Natural killer cell treated with Interleukin-12 subunit alpha and Interleukin-12 subunit beta and Interleukin-15 and Interleukin-18, amount 100 ng/mL, for 72 hours (primary cell): ENCODE measurements at places on chromosomes 4 and X. TPM values are rescaled to one million over a fixed set of nuclear protein-coding genes. Genes with fewer than 3 reads are reported as not detected.

Gene BTC
- total RNA-seq, result not detected

DNA sequence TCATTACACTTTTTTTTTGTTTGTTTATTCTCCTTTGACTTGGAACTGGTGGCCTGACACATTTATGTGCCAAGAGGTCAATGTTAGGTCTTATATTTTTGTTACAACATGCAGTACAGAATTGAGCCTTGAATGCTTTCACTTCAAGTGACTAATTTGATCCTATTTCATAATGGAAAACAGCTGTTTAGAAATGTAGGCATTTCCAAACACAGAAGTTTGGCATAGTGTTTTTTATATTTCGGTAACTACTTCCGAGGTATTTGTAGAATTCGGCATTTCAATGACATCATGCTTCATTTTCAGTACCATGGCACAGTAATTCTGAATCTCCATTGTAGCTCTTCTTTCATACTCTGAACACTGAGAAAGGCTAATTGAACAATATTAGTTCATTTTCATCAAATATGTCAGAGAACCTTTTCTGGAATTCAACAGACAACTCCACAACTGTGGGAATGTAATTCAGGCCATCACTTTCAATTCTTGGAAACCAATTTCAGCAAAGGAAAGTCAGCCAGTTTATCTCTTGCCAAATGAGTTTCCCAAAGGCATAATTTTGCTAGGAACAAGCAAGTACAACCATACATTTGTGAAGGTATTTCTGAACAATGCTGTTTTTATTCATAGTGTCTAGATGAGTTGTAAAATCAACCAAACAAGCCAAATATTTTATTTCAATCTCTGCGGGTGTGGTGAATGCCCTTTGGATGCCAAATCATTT, 11.4 kb downstream of the FAM120C start:
- no peak for DNase-seq
- H3K27ac ChIP-seq, result no peak overlapping the region
- no peak overlapping the region for H3K4me3 ChIP-seq
- peaks cover 5% of the 10 kb centered on the region for H3K4me1 ChIP-seq
- H3K36me3 ChIP-seq, result no peaks in the 10 kb centered on the region
- H3K27me3 ChIP-seq, result no peaks in the 10 kb centered on the region

Gene RELL1
- total RNA-seq, result 11.5 TPM

Gene AIMP1
- 51.0 TPM for total RNA-seq

Gene RIPPLY1
- total RNA-seq, result not detected

Gene PARM1
- 0.39 TPM for total RNA-seq

GRCh38 chr4:2408401-2408958, 10.0 kb downstream of the ZFYVE28 start:
- no peak overlapping the region for H3K4me3 ChIP-seq
- H3K27ac ChIP-seq, result no peak overlapping the region
- DNase-seq, result no peak
- peaks cover 54% of the 10 kb centered on the region for H3K4me1 ChIP-seq
- H3K36me3 ChIP-seq, result no peaks in the 10 kb centered on the region

DNA sequence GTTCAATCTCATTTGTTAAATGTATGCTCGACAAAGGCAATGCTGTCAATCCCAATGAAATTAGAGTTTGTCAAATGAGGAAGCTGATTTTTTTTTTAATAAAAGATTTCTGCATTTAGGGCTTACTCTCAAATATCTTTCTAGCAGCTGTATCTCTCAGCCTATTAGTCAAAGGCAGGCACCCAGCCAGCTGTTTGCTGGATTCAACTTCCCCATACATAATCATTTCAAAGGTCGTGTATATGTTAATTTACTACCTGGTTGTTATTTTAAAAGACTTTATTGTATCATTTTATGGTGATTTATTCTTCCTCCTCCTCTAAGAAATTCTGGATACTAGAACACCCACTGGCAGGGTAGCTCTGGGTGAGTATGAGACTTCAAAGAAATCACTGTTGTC, 27.1 kb downstream of the RAI2 start:
- H3K36me3 ChIP-seq, result no peaks in the 10 kb centered on the region
- no peaks in the 10 kb centered on the region for H3K4me1 ChIP-seq
- no peak overlapping the region for H3K4me3 ChIP-seq
- peaks cover 23% of the 10 kb centered on the region for H3K27me3 ChIP-seq
- DNase-seq, result no peak

DNA sequence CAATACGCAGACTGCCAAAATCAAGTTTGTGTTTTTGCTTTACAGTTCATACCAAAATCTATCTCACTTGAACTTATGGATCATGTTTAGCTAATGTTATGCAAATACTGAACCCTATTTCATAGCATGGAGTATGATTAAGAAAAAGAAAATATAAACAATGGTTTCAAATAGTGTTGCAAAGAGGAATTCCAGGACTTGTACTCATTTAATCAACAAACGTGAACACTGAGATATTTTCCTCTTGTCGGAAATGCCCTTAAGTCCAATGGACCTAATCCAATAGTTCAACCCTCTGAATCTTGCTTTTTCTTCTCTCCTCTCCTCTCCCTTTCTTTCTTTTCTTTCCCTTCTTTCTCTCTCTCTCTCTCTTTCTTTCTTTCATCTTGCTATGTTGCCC, 30.8 kb downstream of the RASL11B start:
- H3K36me3 ChIP-seq, result peaks cover 18% of the 10 kb centered on the region
- H3K27ac ChIP-seq, result no peak overlapping the region
- peaks cover 11% of the 10 kb centered on the region for H3K4me1 ChIP-seq
- H3K4me3 ChIP-seq, result no peak overlapping the region
- H3K27me3 ChIP-seq, result peaks cover 2% of the 10 kb centered on the region
